ENCODE measurements at places on chromosomes 4 and X. TPM values are rescaled to one million over a fixed set of nuclear protein-coding genes. Genes with fewer than 3 reads are reported as not detected.

TMPRSS11B gene
- total RNA-seq, result not detected

DNA sequence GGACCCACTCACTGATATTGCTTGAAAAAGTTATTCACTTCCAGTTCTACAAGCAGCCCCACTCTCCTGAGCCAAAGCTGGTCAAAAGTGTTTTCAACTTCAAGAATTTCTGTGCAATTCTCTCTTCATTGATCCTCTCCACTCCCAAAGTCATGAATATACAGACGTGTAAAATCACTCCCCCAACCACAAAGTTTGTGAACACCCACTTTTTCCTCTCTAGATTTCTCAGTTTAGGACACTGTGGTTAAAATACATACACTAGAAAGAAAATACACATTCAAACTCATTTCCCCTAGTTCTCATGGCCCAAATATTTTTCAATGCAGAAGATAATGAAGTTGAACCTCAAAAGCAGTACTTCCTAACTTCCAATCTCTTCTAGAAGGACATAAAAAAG, 116.3 kb downstream of the MSN start:
- DNase-seq, result no peak

GRCh38 chr4:11593576-11594116, 165.0 kb upstream of the HS3ST1 start:
- DNase-seq, result no peak

DNA sequence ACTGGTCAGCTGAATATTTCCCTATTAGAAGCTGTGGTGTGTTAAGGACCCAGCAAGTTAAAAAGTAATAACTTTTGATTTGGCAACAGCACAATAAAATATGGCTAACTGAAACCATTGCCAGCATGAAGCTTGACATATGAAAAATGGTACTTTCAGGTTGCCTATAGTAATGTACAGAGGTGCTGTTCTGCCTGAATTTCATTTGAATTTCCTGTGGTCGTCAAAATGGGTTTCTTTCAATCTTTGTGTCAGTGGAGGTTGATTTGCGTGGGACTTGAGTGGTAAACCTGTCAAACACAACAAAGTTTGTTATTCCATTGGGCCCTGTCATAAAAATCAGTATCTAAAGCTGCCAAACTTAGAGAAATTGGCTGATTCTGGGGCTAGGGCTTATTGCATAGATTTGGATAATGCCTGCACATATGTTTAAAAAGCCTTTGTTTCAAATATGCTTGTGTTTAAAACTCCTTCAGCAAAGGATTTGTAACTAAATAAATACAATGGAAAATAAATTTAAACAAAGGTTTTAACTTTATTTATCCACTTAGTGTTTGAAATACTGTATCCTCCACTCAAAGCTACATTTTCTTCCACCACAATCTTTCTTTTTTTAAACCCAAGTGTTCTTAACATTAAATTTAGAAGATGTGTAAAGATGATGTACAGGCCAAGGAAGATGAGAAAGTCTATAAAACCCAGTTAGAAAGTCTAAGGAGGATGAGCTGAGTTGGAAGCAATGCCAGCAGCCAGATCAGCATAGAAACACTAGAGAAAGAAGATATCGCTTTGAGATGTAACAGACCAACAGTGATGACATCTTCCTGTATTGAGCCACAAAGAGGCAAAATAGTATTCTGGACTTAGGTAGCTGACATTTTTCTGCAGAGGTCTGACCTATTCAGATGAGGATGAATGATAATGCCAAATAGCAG, 134.8 kb upstream of the GIMD1 start:
- no peak for DNase-seq

GRCh38 chr4:165380805-165381204, 2.0 kb downstream of the CPE start:
- no peak for DNase-seq

Measured in cardiac septum (tissue), 1 donor.